Fibroblast of the conjunctiva (primary cell): ENCODE measurements at places on chromosomes 5 and 9.

DNA sequence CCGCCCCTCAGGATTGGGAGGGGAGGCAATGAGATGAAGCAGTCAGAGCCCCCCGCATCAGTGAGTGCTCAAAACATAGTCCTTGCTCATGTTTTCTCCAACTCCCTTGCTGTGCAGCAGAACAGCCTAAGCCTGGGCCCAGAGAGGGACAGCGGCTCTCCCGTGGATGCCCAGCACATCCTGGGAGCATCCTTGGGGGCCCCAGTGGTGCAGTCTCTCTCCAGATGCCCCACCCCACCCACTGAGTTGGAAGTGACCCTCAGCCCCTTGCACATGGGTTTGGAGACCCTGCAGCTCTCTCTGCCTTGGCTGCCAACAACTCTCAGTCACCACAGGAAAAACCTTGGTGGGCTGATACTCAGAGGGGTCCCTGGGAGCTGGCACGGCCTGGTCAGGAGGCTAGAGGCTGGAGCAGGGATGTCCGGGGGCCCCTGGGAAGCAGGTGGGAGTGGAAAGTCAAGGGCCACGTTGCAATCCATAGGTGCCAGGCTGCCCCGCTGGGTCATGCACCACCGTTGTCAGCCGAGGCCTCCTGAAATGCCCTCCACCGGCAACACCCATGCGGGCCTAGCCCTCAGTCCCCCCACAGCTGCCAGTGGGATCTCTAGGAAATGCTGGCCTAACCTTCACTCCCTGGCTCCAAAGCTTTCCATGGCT is 242.5 kb downstream of the PBX3 start:
- DNase-seq, result no peak

DNA sequence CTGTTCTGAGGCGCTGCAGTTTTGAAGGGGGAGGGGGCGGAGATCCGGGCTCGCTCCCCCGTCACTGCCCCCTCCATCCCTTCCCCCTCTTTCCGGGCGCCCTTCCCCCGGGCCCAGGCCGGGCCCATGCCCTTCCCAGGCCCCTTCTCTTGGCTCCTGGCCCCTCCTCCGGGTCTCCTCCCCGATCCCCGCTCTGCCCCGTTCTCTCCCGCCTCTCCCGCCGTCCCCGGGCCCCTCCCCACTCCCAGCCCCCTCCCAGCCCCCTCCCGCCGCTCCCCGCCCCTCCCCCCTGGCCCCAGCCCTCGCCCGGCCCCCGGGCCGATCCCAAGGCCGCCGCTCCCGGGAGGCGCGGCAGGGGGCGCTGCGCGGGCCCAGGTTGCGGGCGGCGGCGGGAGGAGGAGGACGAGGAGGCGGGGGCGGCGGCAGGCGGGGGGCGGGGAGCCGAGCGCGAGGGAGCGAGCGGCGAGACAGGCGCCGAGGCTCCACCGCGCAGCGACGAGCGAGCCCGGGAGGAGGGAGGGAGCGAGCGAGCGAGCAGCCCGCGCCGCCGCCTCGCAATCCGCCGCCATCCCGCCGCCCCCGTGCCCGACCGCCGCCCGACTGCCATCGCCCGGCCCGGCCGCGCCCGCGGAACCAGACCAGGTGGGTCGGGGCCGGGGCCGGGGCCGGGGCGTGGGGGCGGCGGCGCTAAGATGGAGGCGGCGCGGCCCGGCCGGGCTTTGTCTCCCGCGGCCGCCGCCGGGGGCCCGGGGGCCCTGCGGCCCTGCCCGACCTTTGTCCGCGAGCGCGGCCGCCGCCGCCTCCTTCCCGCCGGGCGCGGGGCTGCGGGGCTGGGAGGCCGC is at the start of gene PRRC2B:
Gene PRRC2B, plus strand, starts transcription at position 465 of the 842 bp plus-strand sequence. CDS start 36,059 bp downstream, outside the sequence.
- peak; percentile 40 for DNase-seq

GRCh38 chr9:7937761-7938491 is 138.3 kb upstream of the DMAC1 start:
- no peak for DNase-seq

- DNase-seq, result no peak
Observed at GRCh38 chr5:149731332-149731616, 1.2 kb downstream of the PPARGC1B start.
